Head of caudate nucleus (tissue), 42 donors: ENCODE measurements at places on chromosomes 1 and 21.

- DNase-seq: no peak
Measured at GRCh38 chr1:231016966-231017365, 23.1 kb downstream of the FAM89A start.

- DNase-seq: no peak
Measured at GRCh38 chr1:52727114-52727586, 897 bp downstream of the ZYG11B start.

DNA sequence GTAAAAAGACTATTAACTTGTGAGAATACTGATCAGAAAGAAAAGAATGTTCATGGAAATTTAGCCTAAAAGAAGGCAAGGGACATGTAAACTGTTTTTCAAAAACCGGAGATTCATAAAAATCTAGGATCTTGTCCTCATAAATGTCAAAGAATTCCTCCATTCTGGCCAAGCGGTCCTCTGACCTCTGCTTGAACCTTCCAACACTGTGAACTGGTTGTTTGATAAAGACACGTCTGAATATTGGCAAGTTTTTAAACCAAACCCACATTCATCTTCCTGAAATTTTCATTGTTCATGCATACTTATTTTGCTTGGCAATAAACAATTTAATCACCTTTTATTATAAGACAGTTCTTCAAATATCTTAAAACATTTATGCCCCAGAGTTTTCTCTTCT is 19.8 kb downstream of the ASPM start:
- no peak for DNase-seq

DNA sequence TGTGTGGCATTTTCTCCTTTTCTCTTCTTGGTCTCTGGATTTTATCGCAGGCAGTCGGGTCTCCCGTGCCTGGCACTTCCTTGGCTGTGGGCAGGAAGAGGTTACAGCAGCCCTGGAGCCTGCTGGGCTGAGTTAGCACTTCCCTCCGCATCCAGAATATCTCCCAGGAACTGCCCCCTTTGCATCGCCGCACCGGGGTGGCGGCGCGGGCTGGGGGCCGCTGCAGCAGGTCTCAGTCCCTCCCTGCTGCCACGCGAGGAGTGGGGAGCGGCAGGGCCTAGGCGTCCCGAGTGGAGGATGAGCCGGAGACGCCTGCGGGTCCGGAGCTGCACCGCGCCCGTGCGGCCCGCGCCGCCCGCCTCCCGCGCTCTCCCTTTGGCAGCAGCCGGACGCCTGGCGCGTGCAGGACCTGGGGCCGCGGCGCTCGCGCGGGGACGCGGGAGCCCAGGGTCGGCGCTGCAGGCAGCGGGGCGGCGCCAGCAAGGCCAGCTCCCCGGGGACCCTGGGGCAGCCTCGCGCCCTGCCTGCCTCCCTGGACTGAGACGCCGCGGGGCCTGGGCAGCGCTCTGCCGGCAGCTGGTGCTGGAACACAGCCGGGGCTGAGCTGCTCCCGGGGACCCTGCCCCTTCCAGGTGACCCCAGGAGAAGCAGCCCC is 192.8 kb downstream of the PRDM2 start:
- no peak for DNase-seq

DNA sequence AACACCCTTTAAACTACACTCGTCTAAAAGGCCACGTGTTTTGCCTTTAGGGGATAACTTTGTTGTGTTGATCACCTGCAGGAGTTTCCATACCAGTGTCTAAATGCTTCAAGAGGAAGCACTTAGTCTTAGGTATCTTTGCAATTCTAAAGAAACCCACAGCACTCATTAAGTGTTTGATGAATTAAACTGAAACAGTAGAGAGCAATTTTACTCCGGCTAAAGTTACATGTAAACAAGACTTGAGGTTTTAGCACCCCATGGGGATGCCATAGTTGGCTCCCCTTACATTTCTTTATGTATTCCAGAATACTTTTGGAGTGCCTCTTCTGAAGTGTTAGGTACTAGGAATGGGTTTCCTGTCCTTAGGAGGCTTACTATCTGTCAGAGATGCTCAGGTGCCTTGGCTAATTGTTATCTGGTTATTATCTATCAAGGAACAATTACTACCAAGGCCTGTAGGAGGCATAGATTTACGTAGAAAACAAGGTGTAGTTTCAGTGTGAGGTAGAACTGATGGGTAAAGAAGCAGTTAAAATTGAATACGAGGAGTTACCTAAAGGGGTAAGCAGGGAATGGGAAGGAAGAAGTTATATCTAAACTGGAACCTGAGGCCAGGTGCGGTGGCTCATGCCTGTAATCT is 176.8 kb upstream of the SAMSN1 start:
- DNase-seq: no peak

GRCh38 chr1:81111818-81112217 is 688.9 kb upstream of the ADGRL2 start:
- DNase-seq: no peak

DNA sequence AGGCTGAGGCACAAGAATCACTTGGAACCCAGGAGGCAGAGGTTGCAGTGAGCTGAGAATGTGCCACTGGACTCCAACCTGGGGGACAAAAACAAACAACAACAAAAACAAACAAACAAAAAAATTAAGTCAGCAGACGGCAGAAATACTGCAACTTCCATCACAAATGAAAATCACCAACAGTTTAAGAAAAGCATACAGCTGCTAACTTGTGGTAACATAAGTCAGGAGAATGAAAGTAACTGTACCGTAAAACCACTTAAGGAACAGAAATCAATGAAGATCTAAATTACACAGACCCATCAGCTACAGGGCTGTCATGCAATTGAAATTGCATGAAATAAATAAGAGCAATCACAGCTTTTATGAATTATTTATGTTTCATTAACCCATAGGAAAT is 25.0 kb downstream of the MCOLN2 start:
- no peak for DNase-seq

- DNase-seq: no peak
Measured at GRCh38 chr1:38014171-38014570, 1.6 kb downstream of the UTP11 start.

GRCh38 chr1:211939876-211940468 is 95.4 kb downstream of the INTS7 start:
- DNase-seq: no peak

DNA sequence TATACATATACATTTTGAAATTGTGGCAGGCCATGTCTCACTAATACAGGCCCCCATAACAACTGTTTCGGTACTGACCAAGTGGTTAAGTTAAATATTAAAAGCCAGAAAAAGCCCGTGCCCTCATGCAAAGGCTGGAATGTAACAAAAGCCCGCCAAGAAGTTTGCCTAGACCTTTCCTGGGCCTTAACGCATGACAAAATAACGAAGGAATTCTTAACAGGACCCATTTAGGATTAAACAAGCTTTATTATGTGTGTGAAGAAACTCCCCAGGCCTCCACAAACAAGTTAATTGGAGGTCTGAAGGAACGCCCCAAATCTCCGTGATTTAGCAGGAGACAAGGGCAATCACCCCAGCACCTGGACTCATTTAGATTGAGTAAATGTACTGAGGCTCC is 42.4 kb downstream of the TNFSF4 start:
- no peak for DNase-seq

DNA sequence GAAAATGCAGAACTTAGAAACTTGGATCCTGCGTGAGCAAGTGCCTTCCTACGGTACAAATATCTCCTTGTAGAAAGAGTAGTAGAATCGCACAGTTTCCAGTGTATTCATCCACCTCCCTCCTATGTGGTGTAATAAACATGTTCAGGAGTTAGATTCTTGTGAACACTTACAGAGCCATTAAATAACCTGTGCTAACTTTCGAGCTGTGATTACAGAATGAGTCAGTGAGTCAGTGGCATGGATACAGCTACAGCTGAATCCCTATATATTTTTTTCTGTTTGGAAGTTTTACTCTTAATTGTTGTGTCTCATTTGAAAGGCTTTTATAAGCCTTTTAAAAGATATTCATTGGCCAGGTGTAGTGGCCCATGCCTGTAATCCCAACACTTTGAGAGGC is 148.7 kb downstream of the EDEM3 start:
- no peak for DNase-seq

DNA sequence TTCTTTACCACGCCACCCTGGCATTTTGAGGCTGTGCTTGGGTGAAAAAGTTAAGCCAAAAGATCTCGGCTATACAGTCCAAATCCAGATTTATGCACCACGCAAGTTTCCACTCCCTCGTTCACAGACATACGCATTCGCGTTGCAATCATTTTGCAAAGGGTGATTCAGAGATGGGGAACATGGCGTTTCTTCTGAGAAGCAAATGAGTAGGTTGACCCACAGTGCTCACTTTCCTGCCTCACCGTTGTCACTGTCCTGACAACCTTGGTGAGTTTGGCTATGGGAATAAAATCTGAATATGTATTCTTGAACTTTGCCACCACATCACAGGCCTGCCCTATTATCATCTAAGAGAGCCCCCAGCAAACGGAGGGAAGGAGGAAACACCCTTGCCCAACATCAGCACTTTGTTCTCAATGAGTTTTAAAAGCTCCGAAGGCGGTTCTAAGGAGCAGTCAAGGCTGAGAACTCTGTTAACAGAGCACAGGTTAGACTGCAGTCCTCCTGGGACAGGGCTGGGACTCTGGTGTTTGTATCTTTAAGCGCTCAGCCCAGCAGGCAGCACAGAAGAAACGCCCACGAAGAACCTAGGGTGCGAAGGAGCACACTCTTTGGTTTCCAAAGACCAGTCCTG is 86.4 kb downstream of the RUNX1 start:
- DNase-seq: no peak
